Activated T-helper 1 cell treated with Interleukin-2 at 50 U/mL for 16 hours (primary cell): ENCODE measurements at places on chromosomes 16 and 17.

DNA sequence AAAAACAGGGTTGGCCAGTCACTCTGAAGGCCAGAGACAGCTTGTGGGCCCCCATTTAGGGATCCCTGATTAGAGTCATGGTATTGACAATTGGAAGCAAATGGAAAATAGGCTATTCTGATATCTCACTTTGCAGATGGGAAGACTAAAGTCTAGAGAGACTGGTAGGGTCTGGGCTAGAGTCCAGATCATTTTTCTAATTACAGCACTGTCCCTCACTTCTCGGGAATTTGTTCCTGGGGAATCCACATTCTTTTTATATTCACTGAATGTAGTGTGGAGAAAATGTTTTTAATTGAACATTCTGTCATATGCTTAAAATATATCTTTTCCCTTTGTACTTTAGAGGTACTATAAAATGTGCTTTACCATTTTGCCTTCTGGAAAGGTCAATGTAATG lies 1.1 kb downstream of the KATNIP start:
- no peak for DNase-seq

DNA sequence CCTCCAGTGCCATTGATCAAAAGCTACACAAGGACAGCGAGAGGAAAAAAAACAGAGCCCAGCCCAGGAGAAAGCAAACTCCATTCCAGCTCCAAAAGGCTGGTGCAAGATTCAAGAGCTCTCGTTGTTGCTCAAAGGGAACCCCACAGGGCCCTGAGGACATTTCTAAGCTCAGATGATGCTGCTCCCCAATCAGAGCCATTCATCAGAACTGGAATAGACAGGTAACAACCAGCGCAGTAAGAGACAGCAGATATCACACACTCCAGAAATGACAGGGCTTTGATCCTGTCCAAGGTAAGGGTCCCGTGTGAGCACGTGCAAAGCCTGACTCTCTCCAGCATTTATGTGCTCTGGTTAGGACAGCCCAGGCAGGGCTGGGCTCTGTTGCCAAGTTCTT lies 20.1 kb downstream of the PMP22 start:
- DNase-seq: no peak

DNA sequence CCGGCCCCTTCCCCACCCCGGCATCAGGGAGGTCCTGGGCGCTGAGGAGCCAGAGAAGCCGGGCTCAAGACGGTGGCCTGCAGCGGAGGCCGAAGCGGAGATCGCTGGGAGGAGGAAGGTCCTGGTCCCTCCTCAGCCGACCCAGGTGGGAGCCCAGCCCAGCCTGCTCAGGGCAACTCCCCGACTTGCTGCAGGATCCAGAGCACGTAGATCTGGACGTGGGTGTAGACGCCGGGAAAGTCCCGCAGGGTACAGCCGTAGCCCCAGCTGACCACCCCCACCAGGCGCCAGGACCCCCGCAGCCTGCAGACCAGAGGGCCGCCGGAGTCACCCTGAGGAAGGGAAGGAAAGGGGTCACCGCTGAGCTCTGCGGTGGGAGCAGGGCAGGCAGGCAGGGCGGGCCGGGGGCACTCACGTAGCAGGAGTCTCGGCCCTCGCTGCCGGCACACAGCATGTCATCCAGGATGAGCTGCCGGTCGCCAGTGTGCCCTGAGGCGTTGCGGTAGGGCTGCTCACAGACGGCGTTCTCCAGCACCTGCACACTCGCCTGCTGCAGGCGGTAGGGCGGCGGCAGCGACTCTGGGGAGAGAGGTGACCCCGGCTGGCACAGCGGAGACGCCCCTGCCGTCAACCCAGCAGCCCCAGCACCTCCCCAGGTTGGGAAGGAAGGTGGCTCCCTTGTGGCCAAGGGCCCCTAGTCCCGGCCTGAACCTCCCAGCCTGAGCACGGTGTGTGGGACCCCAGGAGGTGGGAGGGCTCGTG lies 5.4 kb downstream of the TPSD1 start:
- no peak for DNase-seq

GRCh38 chr16:69927056-69927757 lies 23.9 kb upstream of the CLEC18A start:
- no peak for DNase-seq

DNA sequence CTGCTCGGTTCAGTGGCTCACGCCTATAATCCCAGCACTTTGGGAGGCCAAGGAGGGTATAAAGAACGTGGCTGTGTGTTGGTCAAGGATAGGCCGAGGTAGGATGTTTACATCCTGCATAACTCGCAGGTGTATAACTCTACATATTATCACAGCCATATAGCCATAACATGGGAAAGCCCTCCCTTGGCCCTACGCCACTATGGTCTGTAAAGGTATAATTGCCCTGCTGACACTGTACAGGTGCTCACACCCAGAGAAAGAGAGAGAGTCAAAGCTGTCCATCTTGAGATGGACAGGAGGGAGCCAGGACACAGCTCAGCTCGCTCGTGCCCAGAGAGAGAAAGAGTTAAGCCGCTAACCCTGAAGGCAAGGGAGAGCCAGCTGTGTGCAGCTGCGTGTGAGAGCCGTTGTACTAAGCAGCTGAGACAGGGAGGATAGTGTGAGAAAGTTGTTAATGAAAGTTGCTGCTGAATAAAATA lies 30.4 kb upstream of the DHX8 start:
- DNase-seq: no peak

GRCh38 chr17:77217123-77217522 lies 76.4 kb downstream of the SEC14L1 start:
- DNase-seq: no peak

- DNase-seq: no peak
Measured at GRCh38 chr16:67846063-67846319, 742 bp upstream of the NUTF2 start.

- DNase-seq: no peak
Measured at GRCh38 chr16:51321251-51321650, 170.2 kb upstream of the SALL1 start.

- no peak for DNase-seq
Measured at GRCh38 chr17:7850701-7851437, 4.0 kb upstream of the TMEM88 start.

- DNase-seq: no peak
Measured at GRCh38 chr17:8175795-8176196, 384 bp downstream of the TMEM107 start.

GRCh38 chr17:8788998-8789397 lies 10.2 kb downstream of the MFSD6L start:
- DNase-seq: no peak

DNA sequence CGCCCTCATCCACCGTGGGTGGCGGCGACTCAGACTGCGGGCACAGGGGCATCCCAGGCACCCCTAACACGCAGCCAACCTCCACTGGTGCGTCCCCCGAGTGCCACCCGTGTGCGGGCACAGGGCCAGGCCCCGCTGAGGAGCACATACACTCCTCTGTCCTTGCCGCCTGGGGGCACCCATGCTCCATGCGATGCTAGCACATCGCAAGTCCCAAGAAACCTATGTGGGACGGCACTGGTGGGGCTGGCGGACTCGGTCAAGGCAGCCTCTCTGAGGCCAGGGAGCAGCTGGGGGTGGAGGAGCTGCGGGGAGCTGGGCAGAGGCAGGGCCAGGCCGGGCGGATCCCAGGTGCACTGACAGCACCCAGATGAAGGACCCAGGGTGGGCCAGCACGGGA lies 4.0 kb downstream of the ZNF598 start:
- no peak for DNase-seq

GRCh38 chr16:23865853-23866252 lies 30.1 kb downstream of the PRKCB start:
- DNase-seq: no peak

- DNase-seq: no peak
Measured at GRCh38 chr17:59433586-59433985, 102.1 kb downstream of the YPEL2 start.

GRCh38 chr17:29246628-29247027 lies at the start of gene CRYBA1:
CRYBA1 (plus strand) TSS chr17:29246859; CDS start chr17:29246864, 5 bp downstream.
- no peak for DNase-seq
